ENCODE measurements at places on chromosomes 5 and 9.

DNA sequence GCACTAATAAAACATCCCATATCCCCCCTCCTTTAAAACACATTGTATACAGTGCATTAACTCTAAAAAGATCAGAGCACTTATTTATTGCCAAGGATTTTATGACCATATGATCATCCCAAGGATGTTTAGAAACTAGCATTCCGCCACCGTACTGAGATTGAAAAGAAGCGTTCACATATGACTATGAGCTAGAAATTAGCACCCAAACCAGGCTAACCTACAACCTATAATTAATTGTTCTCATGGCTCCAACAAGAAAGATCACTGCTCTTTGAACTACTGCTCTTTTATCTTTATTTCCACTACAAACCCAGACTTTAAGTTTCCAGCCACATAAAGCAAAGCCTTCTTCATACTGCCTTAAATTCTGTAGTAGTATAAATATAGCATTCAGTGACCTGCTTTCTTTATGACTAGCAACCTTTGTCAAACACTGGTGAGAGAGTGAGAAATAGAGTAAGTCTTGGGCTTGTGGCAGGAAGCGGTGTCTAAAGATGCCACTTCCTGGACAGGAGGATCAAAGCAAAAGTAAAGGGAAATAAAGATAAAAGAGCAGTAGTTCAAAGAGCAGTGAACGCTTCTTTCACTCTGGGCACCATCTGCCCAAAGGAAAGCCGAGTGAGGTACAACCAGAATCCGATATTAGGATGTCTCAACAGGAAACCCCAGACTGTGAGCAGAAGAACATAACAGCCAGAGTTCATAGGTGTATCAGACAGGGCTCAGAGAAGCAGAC, 151.1 kb upstream of the ERCC6L2 start:
- ATAC-seq, result no peak

DNA sequence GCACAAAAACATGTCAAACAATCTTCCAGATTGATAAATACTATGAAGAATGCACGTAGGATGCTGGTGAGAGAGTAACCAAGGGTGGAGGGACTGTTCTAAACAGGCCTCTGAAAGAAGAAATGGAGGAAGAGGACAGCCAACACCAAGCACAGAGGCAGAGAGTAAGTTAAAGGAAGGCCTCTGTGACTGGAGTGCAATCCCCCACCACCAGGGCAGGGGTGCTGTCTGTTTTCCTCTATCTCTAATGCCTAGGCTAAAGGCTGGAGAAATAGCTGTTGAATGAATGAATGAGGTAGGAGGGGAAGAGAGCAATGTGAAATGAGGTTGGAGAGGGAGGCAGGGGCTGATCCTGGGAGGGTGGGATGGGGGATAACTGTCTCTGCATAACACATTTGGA, 88.9 kb downstream of the ANKRD55 start:
- no peak for ATAC-seq

GRCh38 chr5:142156839-142157463, 48.4 kb downstream of the NDFIP1 start:
- no peak for ATAC-seq

GRCh38 chr9:70055406-70056210, 12.0 kb downstream of the MAMDC2 start:
- ATAC-seq, result no peak

- ATAC-seq, result no peak
Measured at GRCh38 chr9:122051351-122052321, 41.5 kb downstream of the TTLL11 start.

- ATAC-seq, result no peak
Measured at GRCh38 chr5:90395005-90395404, 14.6 kb downstream of the CETN3 start.

DNA sequence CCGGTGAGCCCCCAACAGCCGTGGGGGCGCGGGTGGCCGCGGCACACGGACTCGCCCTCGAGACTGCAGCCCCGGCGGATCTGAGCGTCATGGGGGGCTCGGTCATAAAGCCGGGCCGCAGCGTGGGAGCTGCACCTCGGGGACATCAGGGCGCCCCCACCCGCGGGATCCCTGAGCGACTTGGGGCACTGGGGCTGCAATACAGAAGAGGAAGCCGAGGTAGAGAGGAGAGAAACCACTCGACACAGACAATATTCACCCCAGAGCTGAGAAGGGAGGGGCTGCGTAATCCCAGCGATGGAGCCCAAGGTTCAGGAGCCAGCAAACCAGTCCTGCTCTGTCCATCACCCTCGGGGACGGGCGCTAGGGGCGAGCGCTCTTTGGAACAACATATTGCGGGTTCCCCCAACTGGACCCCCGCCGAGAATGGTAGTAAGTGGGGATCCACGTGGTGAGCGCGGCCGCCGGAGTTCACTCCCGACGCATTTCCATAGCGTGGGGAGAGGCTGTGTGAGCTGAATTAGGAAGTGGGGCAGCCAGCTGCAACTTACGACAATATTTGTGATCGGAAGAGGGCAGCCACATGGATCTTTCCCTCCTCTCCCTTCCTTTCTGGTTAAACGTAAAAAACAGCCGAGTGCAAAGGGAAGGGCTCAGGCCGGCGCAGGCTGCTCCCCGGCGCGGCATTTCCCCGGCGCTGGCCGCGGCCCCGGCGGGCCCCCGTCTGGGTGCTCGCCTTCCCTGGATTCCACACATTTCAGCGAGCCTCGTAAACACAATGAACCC, 9.9 kb downstream of the PTCH1 start:
- ATAC-seq, result peak; percentile 21

DNA sequence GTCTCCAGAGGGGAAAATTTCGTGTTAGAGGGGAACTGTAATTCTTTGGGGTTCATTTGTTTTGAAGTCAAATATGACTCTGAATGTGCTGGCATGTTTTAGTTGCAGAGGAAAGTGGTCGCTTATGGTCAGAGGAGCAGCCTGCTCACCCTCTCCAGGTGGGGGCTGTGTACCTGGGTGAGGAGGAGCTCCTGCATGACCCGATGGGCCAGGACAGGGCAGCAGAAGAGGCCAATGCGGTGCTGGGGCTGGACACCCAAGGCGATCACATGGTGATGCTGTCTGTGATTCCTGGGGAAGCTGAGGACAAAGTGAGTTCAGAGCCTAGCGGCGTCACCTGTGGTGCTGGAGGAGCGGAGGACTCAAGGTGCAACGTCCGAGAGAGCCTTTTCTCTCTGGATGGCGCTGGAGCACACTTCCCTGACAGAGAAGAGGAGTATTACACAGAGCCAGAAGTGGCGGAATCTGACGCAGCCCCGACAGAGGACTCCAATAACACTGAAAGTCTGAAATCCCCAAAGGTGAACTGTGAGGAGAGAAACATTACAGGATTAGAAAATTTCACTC, 13.5 kb downstream of the TXNDC15 start:
- ATAC-seq, result no peak
